ENCODE measurements at places on chromosomes 16 and 17.

DNA sequence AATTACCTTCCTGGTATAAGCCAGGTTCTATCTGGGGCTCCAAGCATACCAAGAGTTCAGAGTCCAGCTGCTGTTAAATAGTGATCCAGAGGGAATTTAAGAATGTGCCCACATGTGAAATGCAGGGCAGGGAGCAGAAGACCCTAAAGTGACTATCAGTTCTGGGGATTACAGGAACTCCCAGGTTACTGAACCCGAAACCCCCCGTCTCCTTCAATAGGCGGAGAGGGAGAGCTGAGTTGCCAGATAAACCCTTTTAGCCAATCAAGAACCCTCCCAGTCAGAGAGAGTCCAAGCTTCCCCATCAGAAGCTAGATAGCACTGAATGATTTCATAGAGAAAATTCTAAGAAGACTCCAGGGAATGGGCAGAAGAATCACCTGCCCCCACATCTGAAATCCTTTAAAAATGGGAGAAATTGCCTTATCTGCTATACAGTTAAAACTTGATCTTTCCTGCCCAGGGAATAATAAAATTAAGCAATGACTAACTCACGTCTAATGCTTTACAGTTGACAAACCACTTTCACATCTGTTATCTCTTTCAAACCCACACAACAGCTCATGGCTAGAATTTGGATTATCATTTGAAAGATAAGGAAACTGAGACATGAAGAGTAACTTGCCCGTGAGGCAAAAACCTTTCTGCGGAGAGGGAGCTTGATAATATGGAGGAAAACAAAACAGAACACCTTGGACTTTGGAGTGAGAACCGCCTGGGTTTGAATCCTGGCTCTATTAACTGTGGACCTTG lies 10.2 kb downstream of the NOG start:
- no peak for DNase-seq

DNA sequence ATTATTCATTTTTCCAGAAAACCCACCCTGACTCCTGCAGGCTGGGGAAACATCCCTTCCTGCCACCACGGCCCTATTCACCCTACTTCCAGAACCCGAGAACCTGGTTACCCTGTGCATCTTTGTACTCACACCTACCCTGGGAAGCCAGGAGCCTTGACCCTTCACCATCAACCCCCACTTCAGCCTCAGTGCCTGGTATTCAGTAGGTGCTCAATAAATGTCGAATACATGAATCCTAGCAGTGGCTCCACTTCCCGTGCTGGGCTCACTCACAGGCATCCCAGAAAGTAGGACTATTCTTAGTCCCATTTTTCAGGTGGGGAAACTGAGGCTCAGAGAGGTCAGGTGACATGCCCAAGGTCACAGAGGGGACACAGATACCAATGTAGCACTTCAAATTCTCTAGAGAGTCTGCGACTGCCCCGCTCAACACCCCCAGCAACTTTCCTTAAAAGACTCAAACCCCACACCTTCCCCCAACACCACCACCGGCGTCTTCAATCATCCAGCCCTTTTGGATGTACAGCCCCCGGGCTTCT lies 36.1 kb upstream of the CMIP start:
- DNase-seq, result no peak

GRCh38 chr17:73952082-73952479 lies 251.4 kb upstream of the RPL38 start:
- DNase-seq, result no peak

DNA sequence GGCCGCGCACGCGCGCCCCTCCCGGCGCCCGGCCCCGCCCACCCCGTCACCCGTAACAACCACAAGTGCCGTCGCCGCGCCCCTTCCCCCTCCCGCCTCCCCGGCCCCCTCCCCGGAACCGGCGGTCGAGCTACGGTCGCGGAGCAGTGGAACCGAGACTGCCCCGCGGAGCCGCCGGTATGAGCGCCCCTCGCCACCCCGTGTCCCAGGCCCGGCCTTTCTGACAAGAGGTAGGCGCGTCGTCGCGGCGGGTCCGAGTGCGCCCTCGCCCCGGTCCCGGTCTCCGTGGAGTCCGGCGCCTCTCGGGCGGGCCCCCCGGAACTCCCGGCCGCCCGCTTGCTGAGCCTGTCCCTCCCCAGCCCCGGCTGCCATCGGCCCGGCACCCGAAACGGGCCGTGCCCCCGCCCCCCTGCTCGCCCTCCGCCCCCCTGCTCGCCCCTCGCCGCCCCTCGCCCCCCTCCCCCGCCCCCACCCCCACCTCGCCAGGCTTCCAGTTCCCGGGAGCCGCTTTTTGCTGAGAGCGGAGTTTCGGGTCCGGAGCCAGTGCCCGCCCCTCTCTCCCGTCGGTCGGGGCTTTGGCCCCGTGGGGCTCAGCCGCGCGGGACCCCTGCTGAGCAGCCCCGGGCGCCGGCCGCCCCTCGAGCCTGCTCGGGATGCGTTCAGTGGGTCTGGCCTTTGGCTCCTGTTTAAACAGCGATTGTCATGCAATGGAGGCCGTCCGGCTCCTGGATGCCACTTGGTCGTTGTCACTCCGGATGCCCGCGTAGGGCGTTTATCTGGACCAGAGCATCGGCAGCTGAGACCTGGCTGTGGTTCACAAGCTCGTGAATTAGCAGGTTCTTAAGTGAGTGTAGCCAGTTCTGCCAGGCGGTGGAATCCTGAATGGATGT lies at the start of gene SEC14L1:
SEC14L1 (plus strand) TSS at position 92 of the 890 bp plus-strand sequence. CDS start 2,628 bp downstream, outside the sequence.
- no peak for DNase-seq

DNA sequence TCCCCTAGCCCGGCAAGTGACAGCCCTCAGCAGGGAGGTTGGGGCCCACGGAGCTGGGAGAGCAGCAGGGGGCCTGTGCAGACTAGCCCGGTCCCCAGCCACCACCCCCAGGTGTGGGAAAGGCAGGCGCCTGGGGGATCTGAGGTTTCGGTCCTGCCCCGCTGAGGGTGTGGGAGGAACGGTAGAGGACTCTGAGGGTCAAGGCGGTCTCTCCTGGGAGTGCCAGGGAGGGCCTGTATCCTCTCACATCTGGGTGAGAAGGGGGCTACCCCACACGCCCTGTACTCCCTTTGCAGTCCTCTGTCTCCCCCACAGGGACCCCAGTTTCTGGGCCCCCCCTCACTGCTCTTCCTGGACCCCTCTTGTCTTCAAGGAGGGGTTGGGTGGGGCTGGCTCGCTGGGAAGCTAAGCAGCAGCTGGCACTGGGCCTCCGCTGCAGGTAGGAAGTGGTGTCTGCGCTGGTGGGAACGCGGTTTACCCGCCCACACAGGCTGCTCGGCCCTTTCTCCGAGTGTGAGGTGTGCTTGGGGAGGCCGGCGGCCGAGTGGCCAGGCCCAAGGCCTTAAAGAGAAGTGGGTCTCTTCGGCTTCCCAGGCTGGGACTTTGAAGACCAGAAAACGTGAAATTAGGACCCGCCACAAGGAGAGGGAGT lies 15.4 kb downstream of the CD7 start:
- DNase-seq, result no peak

DNA sequence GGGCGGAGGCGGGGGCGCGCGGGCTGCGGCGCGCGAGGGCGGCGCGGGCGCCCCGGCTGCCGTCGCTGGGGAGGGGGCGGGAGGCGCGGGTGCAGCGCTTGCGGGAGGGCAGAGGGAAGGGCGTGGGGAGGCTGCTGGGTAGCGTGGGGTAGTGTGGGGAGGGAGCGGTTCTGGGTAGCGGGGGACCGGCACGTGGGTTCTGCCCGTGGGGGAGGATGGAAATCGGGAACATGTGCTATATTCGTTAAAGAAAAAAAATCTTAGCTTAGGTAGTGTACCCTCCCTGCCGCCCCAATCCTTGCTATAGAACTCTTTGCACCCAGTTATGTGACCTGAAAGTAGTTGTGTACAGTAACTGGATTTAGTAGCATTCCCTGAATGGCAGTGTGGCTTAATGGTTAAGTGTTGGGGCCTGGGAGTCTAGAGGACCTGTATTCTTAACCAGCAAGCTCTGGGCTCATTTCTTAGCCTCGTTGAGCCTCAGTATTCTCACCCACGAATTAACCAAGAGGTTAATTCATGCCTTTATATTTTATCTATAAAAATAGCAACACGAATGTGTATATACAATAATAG lies 646 bp downstream of the RABEP1 start:
- peak; percentile 7 for DNase-seq

GRCh38 chr16:69260506-69260905 lies 50.6 kb upstream of the VPS4A start:
- no peak for DNase-seq

DNA sequence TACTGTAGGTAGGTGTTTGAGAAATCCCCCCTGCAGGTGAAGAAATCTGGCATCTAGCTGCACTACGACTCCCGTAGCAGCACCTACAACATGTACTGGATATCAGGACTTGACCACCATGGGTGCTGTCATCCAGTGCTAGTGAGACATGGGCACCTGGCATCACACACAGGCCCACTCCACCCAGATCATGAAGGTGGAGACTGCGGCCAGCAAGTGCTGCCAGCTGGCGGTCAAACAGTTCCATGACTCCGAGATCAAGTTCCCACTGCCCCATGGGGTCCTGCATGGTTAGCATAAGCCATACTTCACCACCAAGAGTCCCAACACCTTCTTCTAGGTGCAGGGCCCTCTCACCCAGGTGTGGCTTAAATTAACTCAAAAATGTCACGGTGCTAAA lies 213.0 kb upstream of the C17orf78 start:
- no peak for DNase-seq

- no peak for DNase-seq
These were observed 1.6 kb downstream of the HBA1 start for GRCh38 chr16:177981-178667.

DNA sequence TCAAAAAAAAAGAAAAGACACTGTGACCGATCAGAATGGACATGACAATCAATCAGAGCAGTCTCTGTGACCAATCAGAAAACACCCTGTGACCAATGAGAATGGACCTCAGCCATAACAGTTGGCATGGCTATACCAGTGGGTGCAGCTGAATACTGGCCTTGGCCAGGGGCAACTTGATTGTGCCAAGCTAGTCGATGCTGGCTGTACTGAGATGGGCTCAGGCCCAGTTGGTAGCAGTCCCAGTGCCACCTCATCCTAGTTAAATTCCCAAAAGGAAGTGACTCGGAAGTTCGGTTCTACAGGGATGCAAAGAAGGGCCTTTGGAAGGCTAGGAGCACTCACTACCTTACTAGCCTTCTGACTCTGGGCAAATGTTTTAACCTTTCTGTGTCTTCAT lies 37.2 kb upstream of the BCO1 start:
- no peak for DNase-seq

DNA sequence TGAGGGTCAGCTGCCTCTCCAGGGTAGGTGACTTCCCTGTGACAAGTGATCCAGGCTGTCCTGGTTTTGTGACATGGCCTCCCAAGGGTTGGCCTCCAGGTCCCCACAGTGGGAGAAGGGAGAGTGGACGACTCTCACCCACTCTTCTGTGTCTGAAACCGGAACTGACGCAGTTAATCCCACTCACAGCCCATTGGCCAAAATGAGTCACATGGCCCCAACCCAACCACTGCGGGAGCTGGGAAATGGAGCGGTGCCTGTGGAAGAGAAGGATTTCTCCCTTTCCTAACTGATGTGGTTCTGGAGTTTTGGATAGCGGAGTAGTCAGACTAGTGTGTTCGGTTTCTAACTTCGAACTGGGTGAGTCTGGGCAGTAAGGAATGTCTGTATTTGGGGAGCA lies 79.4 kb downstream of the ABCC6 start:
- no peak for DNase-seq

DNA sequence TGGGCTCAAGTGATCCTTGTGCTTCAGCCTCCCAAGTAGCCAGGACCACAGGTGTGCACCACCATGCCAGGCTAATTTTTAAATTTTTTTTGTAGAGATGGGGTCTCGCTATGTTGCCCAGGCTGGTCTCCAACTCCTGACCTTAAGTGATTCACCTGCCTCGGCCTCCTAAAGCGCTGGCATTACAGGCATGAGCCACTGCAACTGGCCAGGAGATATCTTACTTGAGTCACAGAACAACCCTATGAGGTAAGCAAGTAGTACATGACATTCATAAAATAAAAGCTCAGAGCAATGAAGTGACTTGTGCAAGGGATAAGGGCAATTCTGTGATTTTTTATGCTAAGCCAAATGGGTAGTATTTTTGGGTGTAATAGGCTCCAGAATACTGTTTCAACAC lies 57.3 kb downstream of the CDC27 start:
- DNase-seq, result no peak

GRCh38 chr16:47037396-47037745 lies 63.9 kb upstream of the DNAJA2 start:
- DNase-seq, result peak; percentile 9

GRCh38 chr17:71099003-71099714 lies 929.8 kb downstream of the KCNJ2 start:
- no peak for DNase-seq

GRCh38 chr16:46673320-46674013 lies 15.5 kb downstream of the VPS35 start:
- DNase-seq, result no peak

DNA sequence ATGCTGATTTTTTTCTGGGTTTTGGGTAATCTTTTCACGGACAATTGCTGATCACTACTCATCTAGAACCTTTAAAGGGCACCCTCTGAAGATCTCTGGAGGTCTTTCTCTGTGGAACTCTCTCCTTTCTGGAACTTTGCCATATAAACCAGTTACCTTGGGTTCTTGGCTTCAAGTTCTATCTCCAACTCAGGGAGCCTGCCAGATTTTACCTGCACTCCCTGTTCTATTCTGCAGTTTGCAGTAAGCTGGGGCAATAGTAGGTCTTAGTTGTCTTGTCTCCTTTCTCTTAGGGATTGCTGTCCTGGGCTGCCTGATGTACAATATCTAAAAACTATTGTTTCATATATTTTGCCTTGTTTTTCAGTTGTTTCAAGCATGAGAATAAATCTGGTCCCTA lies 120.3 kb downstream of the CHD9 start:
- DNase-seq, result no peak

GRCh38 chr17:81390029-81390872 lies 5.0 kb upstream of the BAHCC1 start:
- no peak for DNase-seq

DNA sequence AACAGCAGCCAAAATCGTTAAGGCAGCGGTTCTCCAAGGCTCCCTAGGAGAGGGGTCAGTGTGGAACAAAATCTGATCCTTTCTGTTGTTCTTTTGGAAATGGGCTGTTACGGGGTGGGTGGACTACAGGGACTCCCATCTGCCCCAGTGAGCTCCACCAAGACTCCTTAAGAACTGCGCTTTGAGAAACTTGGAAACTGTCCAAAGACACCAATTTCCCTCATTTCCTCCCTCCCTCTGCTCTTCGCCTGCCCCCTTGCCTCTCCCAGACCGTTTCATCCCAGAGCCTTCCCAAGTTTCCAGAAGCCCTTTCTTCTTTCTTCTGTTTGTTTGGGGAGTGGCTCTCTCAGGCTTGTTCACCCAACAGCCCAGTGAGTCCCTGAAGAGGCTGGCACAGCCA lies 205.4 kb downstream of the COPRS start:
- no peak for DNase-seq

- no peak for DNase-seq
These were observed 21.8 kb downstream of the ITGB3 start for GRCh38 chr17:47275245-47275984.

- no peak for DNase-seq
These were observed 14.3 kb downstream of the GDPD1 start for GRCh38 chr17:59234631-59235030.
